ENCODE measurements at places on chromosomes 5 and 9.

DNA sequence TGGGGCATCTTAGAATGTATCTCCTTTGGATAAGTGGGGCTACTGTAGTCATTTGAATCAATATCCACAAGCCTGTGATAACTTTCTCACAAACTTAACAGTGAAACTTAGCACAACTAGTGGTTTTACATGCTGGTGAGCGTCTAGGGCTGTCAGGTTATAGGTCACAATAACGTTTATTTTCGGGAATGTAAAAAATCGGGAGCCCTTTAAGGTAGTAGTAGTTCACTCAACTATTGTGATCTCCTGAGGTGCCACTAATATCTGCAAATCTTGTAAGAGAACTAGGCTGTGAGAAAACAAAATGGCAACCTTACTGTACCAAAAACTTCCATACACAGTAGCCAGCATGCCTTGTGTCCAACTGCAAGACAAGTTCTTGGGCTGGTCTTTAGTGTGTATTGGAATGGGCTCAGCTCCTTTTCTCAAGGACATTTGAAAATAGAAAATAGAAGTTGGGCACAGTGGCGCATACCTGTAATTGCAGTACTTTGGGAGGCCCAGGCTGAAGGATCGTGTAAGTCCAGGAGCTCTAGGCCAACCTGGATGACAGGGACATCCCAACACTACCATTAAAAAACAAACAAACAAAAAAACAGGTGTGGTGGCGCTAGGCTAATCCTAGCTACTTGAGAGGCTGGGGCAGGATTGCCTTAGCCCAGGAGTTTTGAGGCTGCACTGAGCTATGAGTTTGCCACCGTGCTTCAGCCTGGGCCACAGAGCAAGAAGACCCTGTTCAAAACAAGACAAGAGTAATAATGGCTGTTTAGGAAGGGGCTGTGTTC lies 5.2 kb upstream of the PKN3 start:
- no peak for DNase-seq

DNA sequence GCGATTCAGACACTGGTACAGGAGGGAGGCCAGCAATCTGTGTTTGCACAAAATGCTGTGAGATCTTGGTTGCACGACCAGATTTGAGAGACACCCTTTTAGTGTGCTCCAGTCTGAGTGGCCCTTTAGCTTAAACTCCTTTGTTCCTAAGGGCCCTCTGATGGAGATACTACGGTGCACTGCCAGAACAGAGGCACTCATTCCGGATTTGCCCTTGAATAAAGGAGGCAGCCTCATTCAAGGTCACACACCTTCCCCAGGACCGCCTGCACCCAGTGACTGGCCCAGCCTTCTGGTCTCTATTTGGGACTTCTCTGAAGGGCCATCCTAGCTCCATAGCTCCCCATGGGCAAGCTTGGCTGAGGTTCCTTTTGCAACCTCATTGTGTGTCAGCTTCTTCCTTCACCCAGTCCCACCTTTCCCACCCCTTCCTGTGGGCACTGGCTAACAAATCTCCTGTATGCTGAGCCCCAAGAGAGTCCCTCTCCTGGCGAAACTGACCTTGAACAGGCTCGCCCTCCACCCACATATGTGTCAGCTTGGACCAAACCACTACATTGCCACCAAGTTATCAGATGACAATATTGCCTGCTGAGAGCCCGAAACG lies 191.7 kb downstream of the GABBR2 start:
- DNase-seq: no peak

DNA sequence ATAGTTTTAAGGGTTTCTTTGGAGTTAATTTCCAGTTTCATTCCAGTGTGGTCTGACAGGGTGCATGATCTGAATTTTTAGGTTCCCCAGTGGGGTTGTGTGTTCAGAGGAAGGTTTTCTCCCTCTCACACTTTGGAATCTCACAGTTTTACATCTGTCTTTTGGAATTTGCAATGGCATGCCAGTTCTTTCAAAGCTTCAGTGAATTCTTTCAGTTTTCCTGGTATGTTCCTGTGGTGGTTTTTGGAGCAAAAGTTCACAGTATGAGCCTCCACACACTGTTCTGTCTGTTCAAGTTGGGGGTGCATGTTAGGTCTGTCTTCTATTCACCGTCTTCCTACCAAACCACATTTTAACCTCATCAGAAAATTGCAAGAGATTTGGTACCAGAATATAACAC lies 624.2 kb downstream of the KCTD16 start:
- DNase-seq: no peak

DNA sequence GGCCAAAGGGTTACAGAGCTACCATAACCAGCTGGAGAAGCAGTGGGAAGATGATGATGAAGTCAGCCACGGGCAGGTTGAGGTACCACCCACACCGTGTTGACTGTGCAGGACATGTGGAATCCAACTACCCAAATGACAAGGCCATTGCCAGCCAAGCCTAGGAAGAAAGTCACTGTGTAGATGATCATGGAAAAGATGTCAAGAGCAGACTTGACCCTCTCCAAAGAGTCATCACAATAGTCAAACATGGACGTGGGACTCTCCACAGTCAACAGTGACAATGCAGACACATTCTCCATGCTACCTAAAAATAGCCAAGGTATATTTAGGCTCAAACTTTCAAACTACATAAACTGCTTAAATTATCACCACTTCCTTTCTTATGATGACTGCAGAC lies 20.9 kb upstream of the SPINK1 start:
- DNase-seq: no peak

DNA sequence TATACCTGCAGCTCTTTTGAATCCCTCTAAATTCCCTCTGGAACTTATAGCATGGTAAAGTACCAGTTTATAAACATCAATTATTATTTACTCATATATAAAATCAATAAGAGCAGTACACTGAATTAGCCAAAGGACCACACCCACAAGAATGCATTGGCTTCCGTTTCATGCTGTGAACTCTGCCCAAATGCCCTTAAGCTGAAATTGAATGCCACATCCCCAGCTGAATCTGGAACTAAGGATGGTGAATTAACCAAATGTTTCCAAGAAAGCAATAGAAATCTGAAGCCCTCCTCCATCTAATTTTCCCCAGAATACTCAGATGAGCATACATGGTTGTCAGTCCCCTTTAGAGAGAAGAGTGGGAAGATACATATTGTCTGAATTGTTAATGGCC lies 436.4 kb upstream of the FTMT start:
- no peak for DNase-seq

- no peak for DNase-seq
Measured at GRCh38 chr9:99666571-99666970, 155.1 kb upstream of the NR4A3 start.

GRCh38 chr5:45113726-45114125 lies 305.0 kb downstream of the MRPS30 start:
- DNase-seq: no peak

DNA sequence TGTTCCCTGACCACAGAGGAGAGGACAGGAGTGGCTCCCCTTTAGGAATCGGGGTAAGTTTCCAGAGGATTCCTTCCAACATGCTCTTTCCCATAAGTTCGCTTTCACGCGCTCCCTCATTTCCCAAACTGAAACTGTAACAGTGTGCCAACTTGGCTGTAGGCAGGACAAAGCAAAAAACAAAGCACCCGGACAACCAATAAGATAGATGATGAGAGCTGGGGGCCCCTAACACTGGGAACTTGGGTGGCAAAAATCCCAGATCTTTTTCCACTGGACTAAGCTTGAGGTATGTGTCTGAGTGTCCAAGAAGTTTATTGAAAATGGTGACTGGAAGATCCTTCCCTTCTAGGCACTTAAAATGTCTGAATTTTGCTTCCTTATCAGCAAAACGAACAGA lies 258.7 kb upstream of the IL12B start:
- no peak for DNase-seq

DNA sequence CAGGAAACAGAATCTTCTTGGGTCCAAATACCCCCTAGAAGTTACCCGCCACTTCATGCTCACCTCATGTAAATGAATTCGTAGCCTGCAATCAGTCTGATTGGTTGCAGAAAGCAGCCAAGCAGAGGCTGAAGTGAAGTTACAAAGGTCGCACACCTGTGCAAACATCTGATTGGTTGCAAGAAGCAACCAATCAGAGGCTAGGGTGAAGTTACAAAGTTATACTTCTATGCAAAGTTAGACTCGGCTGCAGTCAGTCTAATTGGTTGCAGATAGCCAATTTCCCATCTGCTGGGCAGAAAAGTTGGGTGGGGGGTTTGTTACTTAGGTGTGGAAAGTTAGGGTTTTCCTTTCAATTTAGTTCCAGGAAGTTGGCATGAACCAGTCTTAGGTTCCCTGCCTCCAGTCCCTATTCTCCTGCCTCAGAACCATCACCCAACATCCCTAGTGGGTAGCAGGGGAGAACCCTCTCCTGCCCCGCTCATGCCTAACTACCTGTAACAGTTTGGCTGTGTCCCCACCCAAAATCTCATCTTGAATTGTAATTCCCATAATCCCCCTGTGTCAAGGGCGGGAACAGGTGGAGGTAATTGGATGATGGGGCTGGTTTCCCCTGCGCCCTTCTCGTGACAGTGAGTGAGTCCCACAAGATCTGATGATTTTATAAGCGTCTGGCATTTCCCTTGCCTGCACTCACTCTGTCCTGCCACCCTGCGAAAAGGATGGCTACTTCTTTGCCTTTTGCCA lies 1.2 kb upstream of the RUSC2 start:
- DNase-seq: no peak

GRCh38 chr5:147551677-147552076 lies 41.8 kb upstream of the DPYSL3 start:
- no peak for DNase-seq

- DNase-seq: no peak
Measured at GRCh38 chr5:154005648-154006047, 33.1 kb downstream of the FAM114A2 start.

GRCh38 chr5:159050316-159051143 lies 49.2 kb downstream of the EBF1 start:
- no peak for DNase-seq

- DNase-seq: no peak
Measured at GRCh38 chr9:114442022-114442421, 54.2 kb upstream of the AKNA start.

Measured in right lobe of liver (tissue), 6 donors.